M059J (cell line): ENCODE measurements at places on chromosomes 2 and 18. TPM values are rescaled to one million over a fixed set of nuclear protein-coding genes. Genes with fewer than 3 reads are reported as not detected.

DNA sequence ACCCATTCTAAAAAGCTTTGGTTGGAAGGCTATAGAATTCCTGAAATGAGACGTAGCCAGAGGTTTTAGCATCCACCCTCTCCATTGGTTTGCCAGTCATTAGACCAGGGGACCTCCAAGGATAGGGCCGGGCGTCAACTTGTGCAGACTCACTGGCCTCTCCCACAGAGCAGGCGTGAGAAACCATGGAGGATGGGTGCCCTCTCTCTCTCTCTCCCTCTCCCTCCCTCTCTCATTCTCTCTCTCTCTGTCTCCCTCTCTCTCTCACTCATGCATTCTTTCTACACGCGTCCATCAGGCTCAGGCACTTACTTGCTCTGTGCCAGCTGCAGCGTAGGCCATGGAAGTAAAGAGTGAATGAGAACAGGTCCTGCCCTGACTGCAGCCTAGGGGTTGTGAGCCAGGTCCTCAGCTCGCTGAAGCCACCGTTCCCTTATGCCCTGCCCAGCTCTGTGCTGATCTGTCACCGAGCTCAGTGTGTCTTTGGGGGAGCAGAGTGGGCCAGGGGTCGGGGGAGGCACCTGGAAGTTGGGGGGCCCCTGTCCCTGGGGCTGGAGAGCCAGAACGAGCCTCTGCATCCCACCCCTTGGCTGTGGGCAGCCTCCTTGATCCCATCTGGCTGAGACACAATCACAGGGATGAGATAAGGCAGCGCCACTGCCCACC is 304.4 kb upstream of the HS6ST1 start:
- no peak for DNase-seq

DNA sequence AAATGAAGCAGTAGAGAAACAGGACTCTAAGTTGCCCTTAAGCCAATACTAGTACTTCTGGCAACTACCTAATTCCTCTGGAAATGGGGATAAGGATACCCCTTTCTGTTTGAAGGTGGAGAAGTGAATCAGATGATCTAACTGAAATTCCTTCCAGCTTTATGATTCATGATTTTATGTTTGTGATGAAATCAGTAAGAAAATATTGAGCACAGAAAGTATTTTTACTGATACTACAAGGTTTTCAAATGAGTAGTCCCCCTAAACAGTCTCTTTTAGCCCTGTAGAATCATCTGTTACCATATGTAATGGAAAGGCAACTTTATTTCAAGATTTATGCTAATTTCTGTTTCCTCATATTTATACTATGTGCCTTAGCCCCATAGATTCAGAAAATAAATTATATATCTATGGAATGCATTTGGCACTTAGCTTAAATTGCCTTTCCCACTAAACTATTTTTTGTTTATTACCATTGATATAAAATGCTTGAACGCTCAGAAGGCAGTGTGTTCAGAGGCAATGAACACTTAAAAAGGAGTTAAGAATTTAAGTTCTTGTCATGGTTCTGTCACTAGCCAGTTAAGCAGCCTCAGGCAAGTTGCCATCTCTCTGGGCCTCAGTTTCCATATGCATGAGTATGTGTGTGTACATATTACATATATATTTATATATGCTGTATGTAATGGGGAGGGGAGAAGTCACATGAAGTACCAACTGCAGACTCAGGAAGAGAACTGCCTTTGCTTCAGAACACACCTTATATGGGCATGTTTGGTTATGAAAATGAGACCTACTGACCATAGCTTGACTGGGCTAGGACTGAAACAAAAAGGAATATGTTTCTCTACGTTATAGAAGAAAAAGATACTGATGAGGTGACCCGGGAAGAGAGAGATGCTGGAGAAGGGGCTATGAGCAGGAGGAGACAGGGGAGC is 97.7 kb downstream of the CDC42EP3 start:
- no peak for DNase-seq

DNA sequence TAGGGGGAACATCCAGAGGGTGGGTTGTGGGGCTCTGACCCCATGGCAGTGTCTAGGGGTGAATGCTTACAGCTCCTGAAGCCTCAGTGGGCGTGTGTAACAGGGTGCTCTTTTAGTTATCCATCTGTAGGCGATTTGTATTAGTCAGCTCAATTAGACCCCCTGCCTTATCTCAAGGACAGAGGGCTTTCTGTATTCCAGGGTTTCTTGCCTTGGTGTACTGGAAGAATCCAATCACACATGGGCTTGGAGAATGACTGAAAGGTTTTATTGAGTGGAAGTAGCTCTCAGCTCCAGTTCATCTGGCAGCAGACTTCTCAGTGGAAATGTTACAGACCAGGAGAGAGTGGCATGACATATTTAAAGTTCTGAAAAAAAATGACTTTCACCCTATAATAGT is 334.0 kb upstream of the GCFC2 start:
- no peak for DNase-seq

GRCh38 chr2:207279520-207279919 is 113.8 kb upstream of the KLF7 start:
- DNase-seq: no peak

GRCh38 chr2:24382363-24383073 is 22.2 kb upstream of the ITSN2 start:
- DNase-seq: peak; percentile 63

GRCh38 chr2:56185582-56186046 is 1.8 kb downstream of the CCDC85A start:
- DNase-seq: peak; percentile 74

- DNase-seq: no peak
Measured at GRCh38 chr2:150690261-150690660, 202.8 kb upstream of the RND3 start.

DNA sequence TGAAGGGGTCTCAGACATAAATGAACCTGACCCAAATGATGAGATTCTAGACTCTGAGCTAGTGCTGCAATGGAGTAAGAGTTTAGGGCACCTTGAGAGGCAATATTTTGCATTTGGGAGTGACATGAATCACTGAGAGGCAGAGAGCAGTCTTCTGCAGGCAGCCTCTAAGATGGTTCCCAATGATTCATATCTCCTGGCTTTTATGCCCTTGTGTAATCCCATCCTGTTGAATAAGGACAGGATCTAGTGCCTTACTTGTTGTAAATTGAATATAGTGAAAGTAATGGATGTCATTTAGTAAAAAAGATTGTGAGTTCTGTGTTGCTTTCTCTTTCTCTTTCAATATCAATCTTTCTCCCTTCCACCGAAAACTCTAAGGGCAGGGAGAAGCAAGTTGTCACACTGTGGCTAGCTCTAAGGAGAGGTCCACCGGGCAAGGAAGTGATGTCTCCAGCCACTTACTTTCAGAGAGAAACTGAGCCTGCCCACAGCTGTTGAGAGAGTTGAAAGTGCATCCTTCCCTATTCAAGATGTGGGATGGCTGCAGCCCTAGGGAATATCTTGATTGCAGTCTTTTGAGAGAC is 144.7 kb downstream of the TRIB2 start:
- DNase-seq: peak; percentile 70

DNA sequence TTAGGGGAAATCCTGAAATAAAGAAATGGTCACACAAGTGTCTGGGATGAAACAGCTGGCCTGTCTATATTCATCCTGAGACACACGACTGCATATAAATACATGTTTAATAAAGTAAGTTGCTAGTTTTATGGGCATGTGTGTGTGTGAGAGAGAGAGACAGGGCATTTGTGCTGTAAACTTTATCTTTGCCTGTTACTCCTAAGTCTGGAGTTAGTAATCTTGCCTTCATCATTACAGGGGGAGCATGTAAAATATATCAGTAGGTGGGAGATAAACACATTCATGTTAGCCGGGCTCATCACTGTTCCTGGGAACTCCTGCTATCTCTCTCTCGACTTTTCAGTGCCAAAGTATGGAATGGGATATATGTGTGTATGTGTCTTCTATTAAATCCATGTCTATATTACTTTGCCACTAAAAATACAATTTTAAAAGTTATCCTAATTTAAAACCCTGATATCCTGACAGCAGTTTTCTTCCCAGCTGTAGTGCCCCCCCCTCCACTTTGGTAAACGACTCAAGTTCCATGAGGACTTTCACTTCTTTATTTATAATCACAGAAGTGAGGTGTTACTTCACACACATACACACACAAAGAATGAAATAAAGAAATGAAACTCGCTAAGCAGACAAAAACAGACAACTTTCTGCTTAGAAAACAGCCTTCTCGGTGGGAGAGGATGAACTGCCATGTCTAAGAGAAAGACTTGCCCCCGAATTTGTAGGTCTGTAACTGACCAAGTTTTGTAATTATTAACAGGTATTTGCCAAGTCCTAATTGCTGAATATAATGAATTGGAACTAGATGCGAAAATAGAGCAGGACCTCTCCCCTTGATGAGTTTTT is 947 bp downstream of the ZEB2 start:
- no peak for DNase-seq

GRCh38 chr2:28345619-28346018 is 47.0 kb upstream of the FOSL2 start:
- no peak for DNase-seq

DNA sequence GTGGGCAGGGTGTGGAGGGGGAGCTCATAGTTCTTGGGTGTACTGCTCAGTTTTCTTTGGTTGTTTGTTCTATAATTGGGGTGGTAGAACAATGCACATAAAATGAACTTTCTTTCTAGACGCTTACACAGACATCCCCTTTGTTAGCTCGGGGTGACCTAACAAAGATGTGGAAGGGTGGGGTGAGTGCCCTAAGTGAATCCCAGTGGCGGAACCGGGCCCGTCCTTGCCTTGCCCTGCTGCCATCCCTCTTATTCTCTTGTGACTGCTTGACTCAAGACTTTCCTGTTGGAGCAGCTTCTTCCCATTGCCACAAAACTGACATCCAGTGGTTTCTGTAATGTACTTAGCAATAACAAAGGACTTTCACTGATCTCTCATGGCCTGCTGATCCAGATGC is 268.1 kb downstream of the PTGR3 start:
- no peak for DNase-seq

DNA sequence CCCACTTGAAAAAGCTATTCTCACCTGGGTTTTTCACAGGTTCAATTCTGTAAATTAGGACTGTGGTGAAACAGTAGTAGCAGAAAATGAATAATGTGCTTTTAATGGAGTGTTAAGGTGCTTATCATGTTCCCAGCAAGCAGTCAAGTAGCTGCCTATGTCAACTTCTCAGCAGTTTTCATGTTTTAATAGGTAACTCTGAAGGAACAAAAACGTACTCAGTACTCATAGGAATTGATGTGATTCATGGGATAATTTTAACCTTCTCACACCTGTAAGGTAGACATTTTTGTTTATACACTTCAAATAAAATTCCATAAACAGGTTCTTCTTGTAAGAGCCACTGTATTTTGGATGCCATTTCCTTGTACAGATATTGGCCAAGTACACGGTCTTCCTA is 801.6 kb downstream of the MBD2 start:
- no peak for DNase-seq

- no peak for DNase-seq
Measured at GRCh38 chr18:74006143-74006542, 141.5 kb downstream of the FBXO15 start.

GRCh38 chr2:19871836-19872235 is 29.9 kb downstream of the TTC32 start:
- no peak for DNase-seq

DNA sequence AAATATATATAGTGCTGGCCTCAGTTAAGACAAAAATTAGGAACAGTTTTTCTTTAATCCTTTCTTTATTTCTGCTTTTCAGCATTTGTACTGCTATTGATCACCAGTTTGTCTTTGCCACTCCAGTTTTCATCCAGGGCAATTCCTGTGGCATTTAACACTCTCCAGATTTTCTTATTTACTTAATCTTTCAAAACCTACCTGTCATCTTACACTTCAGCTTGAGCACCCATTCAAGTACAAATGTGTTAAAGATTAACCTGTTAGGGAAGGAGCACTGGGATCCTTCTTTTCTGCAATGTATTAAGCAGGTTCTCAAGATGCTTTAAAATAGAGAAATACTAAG is 101.8 kb upstream of the SCN1A start:
- DNase-seq: no peak

DNA sequence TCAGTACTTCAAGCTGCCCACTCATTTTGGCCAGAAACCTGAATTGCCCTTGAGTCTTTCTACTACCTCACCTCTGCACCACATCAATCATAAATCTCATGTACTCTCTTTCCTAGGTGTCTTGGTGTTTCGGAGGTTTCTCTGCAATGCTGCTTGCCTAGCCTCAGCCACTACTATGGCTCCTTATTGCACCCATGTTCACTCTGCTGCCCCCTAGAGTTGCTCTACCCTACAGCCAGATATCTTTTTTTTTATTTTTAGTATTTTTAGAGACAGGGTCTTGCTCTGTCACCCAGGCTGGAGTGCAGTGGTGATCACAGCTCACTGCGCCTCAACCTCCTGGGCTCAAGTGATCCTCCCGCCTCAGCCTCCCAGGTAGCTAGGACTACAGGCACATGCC is 413.0 kb downstream of the PTPRM start:
- DNase-seq: no peak

GRCh38 chr2:201931951-201932350 is 101.7 kb upstream of the FZD7 start:
- peak; percentile 82 for DNase-seq

DNA sequence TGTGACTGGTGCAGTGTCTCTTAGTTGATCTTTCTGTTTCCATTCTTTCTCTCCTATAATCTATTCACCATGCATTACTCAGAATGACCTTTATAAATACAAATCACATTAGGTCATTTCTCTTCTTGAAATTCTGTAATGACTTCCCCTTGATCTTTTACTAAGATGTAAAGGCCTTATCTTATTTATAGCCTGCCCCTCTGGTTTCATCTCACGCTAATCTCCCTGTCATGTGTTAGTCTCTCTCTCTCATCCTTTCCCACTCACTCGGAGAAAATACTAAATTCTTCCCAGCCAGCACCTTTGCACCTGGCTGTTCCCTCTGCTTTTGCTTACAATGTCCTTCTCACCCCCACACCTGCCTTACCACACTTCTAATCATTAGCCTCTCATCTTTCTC is 530.8 kb downstream of the ADCYAP1 start:
- no peak for DNase-seq

GRCh38 chr2:33425161-33425560 is 51.3 kb upstream of the RASGRP3 start:
- DNase-seq: no peak

GRCh38 chr18:23721696-23722480 is 32.6 kb downstream of the LAMA3 start:
- DNase-seq: no peak

- peak; percentile 76 for DNase-seq
Measured at GRCh38 chr2:152222975-152223637, 47.5 kb upstream of the STAM2 start.

AFF3 gene
- total RNA-seq: 2.6 and 3.0 TPM in 2 replicates

UGT1A5 gene
- total RNA-seq: not detected in 2 replicates

SERPINB3 gene
- not detected in 2 replicates for total RNA-seq

CRYGC gene
- not detected in 2 replicates for total RNA-seq

MC2R gene
- not detected in 2 replicates for total RNA-seq

ZNF397 gene
- total RNA-seq: 3.0 and 6.7 TPM in 2 replicates

LIMS3 gene
- 0.17 and 2.3 TPM in 2 replicates for total RNA-seq

COLEC11 gene
- 0.10 TPM in 1 of 2 replicates, not detected in the other for total RNA-seq
